ENCODE measurements at places on chromosomes 1 and 21.

DNA sequence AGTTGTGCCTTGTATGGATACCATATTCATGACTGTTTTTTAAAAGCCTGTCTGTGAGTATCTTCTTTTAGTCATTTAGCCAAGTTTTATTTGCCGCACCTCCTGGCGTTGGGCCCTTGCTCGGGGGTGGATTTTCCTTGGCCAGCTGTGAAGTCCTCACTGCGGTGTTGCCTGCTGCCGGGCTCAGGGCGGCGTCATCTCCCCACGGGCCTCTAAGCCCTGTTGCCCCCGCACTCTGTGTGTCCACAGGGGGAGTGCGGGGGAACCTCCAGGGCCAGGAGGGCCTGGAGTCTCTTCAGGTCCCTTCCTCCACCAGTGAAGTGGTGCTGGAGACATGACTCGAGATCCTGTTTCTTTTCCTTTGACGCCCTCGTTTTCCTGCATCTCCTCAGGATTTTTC lies 65.8 kb upstream of the DIP2A start:
- no peak for DNase-seq

- no peak for DNase-seq
These were observed 103.1 kb downstream of the RPS6KC1 start for GRCh38 chr1:213154056-213154685.

- DNase-seq: no peak
These were observed 735 bp downstream of the CROCC start for GRCh38 chr1:16922466-16922865.

- DNase-seq: no peak
These were observed 479 bp downstream of the SELENOF start for GRCh38 chr1:86913399-86913895.
